ENCODE measurements at places on chromosomes 12 and 14.

GRCh38 chr12:132593938-132594358, 16.4 kb downstream of the LRCOL1 start:
- peak; percentile 91 for DNase-seq

- DNase-seq: no peak
Observed at GRCh38 chr12:10663869-10664268, 10.0 kb downstream of the STYK1 start.

- DNase-seq: peak; percentile 14
Observed at GRCh38 chr12:122908915-122909314, 13.0 kb upstream of the VPS37B start.

DNA sequence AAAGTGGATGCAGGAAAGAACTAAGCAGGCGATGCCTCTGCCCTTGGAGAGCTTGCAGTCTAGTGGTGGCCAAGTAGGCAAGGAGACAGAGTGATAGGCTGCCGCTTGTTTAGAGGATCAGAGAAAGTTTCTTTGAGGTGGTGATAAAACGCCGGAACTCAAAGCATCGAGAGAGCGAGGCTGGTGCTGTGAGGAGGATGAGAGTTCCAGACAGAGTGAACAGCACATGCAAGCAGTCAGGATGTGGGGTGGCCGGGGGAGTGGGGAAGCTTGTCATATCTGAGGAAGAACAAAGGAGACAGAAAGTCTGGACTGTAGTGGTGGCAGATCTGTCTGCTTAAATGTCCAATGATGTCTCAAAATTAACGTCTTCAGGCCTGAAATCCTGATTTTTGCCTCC, 319.7 kb downstream of the SNAPC1 start:
- no peak for DNase-seq

DNA sequence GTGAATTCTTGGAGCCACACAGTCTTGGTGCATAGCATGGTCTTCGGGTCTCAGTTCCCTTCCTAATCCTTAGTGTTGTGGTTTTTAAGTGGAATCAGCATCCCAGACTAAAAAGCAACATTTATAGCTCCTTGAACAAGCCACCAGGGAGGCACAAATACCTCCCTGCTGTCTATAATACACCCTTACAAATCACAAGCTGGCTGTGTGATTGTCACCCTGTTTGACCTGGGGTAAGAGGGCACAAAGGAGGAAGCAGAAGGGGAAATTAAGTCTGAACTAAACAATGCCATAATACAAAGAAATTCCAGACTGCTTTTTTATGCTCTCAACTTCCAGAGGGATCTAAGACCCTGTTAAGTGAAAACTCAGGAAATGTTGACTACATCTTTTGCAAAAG, 7.7 kb upstream of the MMP19 start:
- DNase-seq: no peak

DNA sequence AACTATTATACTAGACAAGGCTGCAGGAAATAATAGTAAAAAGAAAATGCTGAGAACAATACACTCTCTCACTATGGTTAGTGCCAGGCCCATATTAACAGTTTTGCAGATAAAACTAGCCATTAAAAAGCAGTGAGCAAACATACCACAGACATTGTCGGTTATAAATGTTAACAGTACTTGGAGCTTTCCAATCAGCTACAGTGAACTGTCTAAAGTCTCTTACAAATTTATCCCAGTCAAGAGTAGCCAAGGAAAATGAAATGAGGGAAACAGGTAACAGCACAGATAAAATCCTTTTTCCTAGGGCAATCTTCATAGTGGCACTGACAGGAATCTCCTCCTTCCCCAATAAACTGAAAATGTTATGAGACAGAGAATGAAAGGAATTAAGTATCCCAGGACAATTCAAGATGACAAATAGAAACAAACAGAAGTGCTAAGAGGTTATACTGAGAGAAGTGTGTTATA, 30.8 kb downstream of the PAWR start:
- DNase-seq: no peak

DNA sequence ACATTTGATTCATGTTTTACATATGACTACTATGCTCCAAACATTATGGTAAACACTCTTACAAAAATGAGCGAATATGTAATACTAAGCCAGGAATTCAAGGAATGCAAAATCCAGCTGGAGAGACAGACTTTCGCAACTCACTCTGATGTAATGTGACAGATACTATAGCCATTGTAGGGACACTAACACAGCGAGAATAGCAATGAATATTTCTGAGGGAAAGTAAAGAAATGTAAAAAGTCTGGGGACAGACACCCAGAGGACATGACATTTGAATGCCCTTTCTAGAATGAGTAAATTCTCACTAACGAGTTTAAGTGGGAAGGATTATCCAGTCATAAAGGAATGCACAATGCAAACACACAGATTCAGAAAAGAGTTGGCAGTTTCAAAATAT, 121.9 kb downstream of the PIK3C2G start:
- no peak for DNase-seq

DNA sequence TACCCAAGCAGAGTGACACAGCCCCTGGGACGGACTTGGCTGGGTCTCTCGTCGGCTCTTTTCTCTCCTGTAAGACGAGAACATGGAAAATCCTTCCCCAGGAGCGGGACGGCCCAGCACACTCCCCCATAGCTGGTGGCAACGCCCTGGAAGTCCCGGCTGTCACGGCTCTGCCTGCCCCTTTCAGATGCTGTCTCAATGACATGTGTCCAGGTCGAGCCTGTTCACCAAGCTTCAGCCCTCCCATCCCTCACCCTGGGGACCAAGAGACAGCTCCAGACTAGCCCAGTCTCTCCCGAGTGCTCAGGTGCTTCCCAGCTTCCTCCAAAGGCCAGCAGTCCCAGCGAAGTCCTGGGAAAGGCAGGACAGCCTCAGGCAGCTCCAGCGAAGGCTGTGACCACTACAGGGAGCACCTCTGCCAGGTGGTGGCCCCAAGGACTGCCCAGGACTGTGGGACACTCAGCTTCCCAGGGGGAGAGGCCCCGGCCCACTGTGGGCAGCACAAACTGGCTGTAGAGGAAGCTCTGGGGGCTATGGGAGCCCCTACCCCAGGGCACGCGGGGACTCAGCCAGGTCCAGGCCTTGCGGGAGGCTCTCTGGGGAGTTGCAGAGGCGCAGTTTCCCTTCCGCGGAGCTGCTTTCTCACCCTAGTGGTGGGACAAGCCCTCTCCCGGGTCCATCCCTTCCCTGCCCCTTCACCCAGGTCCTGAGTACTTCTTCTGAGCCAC, 33.6 kb downstream of the TNFAIP2 start:
- no peak for DNase-seq
